Activated CD4-positive, alpha-beta T cell treated with anti-CD3 and anti-CD28 coated beads for 4 hours (primary cell): ENCODE measurements at places on chromosomes 1 and 21.

DNA sequence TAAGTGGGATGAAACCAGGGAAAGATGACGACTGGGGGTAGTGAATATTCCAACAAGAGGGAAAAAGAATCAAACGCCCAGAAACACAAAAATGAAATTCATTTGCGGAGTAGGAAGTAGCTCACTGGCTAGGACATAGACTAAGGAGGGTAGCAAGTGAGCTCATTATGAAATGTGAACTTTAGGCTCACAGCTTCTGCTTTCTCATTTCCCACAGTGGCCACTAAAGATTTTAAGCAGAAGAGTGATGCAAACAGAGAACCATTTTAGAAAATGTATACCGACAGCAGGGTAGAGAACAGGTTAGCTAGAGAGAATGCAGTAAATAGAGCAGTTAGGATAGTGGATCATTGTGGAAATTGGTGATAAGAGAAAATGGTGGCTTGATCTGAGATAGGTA is 3.5 kb downstream of the CD48 start:
- DNase-seq: no peak

DNA sequence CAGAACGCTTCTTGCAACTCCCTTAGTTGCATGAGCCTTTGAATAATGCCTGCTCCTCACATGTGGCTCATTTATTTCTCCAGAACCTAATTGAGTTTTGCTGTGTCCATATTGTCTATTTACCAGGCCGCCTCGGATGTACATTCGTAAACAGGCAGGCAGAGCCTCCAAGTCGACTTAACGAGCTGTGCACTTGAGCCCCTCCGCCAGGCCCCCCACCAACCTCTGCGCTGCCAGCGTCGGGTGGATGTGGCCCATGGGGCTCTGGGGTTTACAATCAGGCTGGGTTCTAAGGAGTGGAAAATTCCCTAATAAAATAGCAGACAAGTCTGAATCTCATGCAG is 106.1 kb downstream of the NPHP4 start:
- no peak for DNase-seq

DNA sequence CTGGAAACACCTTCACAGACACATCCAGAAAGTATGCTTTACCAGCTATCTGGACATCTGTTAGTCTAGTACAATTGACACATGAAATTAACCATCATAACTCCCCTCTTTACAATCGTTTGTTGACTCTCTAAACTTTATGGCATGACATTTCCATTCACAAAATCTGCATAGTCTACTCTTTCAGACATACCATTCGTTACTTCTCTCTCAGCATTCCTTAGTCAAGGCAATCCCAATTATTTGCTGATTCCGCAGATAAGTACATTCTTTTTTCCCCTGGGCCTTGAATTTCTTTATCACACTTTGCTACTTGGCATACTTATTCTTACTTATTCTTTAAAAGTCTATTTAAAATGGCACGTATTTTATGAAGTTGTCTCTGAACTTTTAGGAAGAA is 15.1 kb upstream of the CRB1 start:
- DNase-seq: no peak

- no peak for DNase-seq
Observed at GRCh38 chr21:45439901-45440461, 35.0 kb downstream of the COL18A1 start.

DNA sequence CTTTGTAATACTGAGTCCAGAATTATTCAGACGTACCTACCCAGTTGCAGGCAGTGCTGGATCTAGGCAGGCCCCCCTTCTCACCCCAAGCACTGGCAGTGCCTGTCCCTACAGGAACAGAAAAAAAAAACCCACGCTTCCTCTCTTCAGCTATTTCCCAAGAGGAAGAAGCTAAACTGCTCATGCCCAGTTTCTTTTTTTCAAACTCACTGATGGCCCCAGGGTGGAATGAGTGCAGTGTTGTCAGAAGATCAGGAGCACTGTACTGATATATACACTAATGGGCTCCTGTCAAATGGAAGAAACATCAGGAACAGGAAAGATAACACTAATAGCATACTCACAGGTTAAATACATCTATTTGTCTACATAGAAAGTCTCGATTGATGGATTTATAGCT is 28.2 kb upstream of the DOCK7 start:
- DNase-seq: no peak

GRCh38 chr1:27577504-27578188 is 26.3 kb downstream of the AHDC1 start:
- DNase-seq: no peak

GRCh38 chr1:224106568-224107281 is 7.2 kb upstream of the FBXO28 start:
- DNase-seq: no peak

DNA sequence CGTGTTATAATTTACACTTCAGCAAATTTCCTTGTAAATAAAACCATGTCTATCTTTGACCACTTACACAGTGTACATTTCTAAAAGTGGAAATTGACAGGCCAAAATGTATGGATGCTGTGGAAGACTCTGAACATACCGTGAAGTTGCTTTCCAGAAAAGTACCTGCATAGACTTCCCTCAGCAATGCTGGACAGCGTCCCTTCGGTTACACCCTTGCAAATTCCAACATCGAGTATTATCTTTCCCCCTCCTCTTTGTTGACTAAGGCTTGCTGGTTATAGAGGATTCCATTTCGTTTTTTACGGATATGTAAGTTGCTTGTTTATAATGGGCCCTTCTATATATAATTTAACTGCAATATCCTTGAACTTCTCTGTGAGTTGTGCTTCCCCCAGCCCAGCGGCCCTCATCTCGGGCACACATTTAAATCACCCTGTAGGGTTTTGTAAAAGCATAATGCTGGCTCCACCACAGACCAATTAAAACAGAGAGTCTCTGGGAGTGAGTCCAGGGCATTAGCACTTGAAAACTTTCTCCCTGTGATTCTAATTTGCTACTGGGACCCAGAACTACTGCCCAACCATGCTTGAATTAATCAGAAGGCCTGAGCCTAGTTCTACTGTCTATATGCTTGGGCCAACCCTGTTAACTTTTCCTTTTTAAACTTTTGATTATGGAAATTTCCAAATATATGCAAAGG is 230.3 kb downstream of the GRIK3 start:
- DNase-seq: no peak

GRCh38 chr1:5709976-5710375 is 282.2 kb downstream of the NPHP4 start:
- DNase-seq: no peak

DNA sequence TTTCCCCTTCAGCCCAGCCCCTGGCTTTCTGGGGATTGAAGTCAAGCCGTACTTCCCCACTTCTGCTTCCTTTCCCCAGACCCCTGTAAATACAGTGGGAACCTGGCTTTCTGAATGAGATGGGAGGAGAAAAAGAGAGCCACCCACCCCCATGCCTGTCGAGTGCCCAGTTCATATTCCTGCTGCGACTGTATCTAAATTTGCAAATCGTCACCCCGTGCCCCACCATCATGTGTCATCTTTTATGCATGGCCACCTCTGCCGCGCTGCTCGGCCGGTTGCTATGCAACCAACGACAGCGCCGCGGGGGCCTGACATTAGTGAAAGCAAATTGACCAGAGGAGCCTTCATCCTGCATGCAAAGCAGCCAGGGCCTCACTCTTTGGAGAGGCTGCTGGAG is 143.0 kb downstream of the ELAVL4 start:
- no peak for DNase-seq

- DNase-seq: no peak
Observed at GRCh38 chr1:18343581-18343980, 137.1 kb upstream of the KLHDC7A start.

DNA sequence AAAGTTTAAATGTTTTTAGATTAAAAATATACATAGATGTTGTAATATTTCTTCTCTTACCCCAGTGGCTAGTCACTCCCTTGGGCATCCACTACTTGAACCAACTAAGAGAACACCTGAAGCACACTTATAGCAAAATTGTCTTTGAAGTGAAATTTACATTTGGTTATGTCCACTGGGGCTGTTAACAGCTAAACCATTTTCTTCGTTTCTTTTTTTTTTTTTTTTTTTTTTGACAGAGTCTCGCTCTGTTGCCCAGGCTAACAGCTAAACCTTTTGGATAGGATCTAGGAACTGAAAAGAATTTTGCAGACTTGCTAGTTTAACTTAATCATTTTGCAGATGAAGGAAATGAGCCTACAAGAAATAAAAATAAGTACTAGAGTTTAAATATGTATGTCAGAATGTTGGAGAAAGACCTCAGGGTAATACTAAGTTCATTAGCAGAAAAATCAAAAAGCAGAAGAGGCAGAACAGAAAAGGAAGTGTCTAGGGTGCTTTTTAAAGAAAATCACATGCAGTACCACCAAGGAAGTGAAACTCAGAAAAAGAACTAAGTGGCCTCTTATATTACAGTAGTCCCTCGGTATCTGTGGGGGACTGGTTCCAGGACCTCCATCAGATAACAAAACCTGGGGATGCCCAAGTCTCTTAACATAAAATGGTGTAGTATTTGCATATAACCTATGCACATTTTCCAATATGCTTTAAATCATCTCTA is 11.8 kb downstream of the DRAM2 start:
- DNase-seq: no peak

GRCh38 chr1:24119859-24120756 is 8.2 kb upstream of the MYOM3 start:
- no peak for DNase-seq

GRCh38 chr21:25406887-25407579 is 200.2 kb downstream of the MRPL39 start:
- DNase-seq: no peak

DNA sequence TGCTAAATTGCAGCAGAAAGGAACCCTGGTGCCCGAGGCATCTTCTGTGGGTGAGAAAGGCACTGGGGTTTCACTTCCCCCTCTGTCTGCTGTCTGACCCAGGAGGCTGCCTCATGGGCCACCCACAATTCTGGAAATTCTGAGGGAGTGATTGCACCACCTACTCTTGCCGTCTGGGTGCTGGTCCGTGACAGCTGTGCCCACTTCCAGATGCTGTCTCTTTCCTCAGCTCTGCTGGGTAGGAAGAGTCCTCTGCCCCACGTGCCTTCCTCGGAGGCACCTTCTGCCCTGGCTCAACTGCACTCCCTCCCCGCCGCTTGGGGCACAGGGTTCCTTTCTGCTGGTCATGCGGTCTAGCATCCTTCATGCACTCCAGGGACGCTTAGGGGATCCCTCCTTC is 96.3 kb downstream of the ARHGEF10L start:
- no peak for DNase-seq

- DNase-seq: peak; percentile 53
Observed at GRCh38 chr21:45224189-45224938, 63.3 kb downstream of the POFUT2 start.

DNA sequence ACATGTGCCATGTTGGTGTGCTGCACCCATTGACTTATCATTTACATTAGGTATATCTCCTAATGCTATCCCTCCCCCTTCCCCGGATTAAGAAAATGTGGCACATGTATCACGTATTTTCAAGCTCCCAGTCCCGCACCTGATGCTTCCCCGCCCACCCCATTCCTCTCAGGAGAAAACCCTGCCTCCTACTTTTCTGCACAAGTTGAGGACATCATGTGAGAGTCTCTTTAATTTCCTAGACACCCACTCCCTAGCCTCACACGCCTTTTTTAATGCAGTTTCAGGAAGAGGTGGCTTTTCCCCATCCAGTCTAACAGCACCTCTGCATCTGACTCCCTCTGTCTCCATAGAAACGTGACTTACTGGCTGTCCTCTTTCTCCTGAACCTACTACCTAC is 58.2 kb upstream of the GOLT1A start:
- DNase-seq: no peak

DNA sequence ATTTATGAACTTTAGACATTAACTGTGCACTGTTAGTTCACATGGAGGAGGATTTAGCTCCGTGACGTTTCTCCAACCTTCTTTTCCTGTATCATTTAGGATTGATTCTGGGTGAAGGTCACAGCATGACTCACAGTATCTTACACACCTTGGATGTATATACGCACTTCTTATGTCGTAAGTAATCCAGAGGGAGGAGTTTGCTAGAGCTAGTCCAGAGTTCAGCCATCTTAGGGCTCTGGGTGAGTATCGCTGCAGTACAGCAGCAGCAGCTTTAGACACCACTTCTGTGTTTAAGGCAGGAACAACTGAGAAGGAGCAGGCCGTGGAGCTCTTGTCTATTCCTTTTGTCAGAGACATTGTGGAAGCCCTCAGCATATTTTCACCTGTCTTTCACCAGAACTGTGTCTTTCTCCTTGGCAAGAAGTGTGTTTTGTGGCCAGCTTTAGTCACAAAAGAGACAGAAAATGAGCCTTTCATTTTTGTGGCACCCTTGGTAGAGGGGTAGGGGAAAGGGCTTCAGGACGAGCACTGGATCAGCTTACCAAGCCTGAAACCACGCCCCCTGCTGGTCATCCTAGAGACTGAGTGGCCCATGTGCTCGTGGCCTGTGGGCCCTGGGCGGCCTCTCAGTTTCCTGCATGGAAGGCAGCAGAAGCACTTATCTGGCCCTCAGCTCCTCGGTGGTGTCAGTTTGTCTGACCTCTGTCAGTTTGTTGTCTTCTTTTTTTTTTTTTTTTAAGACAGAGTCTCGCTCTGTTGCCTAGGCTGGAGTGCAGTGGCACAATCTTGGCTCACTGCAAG is 64.0 kb downstream of the ADARB1 start:
- DNase-seq: peak; percentile 71

DNA sequence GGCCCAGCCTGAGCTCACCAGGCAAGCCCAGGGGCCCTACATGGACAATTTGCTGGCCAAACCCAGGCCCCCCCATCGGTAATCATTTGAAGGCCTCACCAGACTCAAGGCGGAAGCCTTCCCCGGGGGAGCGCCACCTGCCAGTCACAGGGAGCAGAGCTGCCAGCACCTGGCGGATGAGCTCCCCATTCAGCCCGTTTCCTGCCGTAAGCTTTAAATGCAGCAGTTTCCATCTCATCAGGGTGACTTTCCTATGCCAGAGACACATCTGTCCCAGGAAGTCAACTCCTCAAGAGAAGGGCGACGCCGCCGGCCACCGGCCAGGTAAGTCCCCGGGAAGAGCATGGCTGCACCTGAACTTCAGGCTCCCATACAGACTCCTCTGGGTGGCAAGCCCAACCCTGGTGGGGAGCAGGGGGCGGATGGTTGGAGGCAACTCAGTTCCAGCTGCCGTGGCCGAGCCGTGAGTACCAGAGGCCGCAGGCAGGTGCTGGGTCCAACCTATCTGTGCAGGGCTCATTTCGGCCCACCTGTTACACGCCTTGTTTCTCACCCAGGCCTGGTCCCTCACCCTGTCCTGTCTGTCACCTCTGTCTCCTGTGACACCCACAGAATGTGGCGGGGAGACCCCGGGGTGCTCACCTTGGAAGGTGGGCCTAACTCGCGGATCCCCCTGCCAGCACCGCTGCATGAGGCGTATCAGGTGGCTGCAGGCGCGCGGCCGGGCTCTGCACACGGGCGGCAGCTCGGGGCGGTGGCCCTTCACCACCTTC is 20.7 kb downstream of the RIPK4 start:
- DNase-seq: no peak

- no peak for DNase-seq
Observed at GRCh38 chr1:231193710-231194340, 32.0 kb downstream of the TRIM67 start.

DNA sequence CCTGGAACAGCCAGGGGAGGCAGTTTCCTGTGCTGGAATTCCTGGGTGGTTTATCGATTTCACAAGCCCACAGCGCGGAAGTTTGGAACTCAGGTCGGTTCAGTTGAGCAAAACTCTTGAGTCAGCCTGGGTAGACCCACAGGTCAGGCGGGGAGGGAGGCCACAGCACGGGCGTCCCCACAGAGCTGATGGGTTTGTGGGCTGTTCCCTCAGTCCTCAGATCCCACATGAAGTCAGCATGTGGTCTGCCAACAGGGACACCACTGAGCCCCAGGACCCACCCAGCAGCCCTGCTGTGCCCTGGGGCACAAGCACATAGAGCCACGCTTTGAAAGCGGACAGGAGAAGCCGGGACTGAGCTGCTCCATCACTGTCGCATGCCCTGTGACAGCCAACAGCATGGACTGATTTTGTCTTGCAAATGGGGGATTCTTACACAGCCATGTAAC is 17.4 kb downstream of the BMP8A start:
- DNase-seq: no peak
